ENCODE measurements at places on chromosomes 5 and 9.

GRCh38 chr9:79657891-79658290, 86.1 kb downstream of the TLE4 start:
- no peak for DNase-seq

- no peak for DNase-seq
These were observed 1.6 kb downstream of the TEX48 start for GRCh38 chr9:114680259-114681001.

DNA sequence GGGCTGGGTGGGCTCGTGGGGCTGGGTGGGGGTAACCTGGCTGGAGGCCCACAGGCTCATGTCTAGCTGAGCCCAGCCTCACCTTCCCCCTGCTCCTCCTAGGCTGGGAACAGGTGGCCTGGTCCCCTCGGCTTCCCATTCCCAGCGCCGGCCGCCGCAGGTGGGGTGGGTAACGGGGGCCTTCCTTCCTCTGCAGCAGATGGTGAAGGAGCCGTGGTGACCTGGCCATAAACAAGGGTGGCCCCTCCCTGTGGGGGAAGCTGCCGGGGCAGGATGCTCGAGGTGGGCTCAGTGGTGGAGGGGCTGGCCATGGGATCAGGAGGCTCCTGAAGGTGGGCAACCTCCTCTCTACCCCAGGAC, 41.0 kb upstream of the EGFL7 start:
- DNase-seq = no peak

DNA sequence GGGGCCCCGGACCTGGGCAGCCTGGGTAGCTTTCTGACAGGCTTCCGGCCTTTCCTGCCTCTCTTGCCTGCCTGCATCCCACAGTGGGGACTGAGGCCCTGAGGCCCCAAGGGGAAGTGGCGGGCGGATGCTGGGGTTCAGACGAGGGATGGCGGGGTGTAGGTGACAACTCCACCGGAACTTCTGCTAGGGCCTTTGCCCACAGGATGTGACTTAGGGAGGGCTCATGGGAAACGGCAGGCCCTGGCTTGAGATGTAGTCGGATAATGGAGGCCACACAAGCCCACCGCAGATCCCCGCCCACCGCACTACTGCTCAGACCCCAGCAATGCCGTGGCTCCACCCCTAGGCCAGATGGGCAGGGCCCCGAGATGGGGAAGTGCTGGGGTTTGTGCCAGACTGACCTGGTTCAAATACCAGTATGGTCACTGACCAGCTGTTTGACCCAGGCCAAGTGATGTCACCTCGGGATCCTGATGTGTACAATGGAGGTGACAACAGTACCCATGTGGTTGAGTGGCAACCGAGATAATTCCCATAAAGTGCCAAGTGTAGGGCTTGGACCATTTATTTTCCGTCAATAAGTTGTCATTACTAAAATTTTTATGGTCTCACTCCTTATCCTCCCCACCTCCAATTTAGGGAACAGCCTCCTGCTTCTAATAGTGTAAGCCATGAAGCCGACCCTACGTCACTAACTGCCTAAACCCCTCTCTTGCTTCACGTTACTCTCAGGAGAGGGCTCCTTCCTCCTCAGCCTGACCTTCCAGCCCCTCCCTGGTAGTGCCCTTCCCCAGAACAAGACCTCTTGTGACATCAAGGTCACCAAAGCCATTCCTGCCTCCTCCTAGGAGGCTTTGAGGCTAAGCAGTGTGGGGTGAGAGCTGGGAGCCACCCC, 2.5 kb upstream of the CDK9 start:
- DNase-seq = peak; percentile 87

DNA sequence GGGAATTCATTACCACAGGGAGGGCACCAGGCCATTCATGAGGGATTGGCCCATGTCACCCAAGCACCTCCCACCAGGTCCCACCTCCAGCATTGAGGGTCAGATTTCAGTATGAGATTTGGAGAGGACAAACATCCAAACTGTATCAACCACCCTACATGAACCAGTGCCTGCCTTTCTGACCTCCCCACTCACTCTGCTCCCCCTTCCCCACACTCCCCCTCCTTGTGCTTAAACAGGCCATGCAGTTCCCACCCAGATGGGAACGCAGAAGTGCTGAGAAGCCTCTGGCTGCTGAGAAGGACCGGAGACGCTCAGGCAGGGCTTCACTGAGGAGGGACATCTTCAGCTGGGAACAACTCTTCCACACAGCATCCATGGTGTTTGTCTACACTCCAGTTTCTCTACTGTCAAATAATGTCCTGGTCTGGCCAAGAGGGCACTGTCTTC, 30.0 kb upstream of the ADAMTS2 start:
- no peak for DNase-seq

DNA sequence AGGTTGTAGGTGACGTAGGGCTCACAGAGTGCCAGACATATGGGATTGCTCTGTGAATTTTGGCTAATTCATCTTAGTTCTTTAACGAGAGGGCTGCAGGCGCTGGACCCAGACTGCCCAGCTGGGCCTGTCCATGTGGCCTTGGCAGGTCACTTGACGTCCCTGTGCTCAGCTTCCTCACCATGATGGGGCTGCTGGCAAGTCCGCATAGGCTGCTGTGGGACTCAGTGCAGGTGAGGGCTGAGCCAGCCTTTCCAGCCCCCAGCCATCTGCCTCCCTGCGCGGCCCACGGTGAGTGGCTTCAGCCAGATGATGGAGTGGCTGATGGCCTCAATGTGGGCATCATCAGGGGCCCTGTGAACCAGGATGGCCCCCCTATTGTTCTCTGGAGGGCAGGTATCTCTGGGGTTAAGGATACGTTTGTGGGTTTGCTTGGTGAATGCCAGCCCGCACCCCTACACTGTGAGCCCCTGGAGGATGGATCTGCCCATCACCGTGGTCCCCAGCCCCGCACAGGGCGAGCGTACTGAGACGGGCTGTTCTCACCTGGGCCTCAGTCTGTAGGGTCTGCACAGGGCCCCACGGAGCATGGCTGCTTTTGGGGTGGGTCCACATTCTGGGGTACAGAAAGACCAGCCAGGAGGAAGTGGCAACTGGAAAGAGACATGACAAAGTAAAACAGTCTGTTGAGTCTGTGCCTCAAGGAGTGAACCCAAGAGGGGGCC, 3.7 kb downstream of the CARD19 start:
- no peak for DNase-seq

GRCh38 chr5:2680979-2681378, 70.5 kb downstream of the IRX2 start:
- DNase-seq = no peak

DNA sequence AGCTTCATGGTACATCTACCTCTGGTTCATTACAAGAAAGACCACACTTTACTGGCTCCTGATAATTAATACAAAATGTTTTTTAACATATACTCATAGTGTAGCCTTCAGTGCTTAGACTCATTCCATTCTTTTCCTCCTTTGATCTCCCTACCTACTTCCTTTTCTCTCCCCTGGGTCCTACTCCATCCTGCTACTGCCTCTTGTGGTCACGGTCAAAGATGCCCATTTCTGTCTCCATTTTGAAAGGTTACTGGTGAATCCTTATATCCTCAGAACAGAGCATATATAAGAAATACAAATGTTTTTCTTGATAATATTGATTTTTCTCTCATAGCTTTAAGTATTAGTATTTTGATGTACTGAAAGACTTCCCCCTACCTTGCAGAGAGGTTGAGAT, 375.9 kb downstream of the ARRDC3 start:
- no peak for DNase-seq

DNA sequence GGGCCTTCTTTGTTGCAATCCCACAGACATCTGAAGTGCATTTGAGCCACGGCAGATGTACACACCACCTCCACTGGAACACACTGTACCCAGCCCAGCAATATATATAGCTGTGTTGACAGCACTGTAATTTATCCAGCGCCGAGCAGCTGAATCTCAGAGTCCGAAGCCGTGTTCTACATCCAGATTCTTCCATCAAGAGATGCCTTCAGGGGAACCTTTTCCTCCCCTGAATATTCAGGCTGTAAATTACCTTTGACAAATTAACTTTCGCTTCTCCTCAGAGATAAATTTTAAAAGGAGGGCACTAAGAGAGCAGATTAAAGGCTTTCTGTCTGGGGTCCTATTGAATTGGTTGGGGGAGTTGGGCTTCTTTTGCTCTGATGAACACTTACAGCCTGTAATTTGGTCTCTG, 76.4 kb downstream of the ROR2 start:
- no peak for DNase-seq

DNA sequence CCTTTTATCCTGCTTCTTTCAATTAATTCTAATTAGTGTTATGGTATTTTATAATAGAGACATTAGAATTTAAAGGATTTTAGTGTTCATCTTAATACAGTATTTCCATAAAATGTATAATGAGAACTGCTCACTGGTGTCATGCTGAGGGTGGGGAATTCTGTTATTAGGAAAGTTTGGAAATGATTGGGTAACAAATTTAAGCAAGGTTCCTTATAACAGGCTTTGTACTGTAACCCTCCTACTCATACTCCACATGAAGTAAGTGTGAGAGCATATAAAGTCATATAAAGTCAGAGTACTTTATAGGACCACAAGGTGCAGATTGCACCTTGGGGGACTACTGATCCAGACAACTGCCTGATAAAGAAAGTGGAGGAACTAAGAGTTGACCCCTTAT, 42.2 kb downstream of the SV2C start:
- no peak for DNase-seq

DNA sequence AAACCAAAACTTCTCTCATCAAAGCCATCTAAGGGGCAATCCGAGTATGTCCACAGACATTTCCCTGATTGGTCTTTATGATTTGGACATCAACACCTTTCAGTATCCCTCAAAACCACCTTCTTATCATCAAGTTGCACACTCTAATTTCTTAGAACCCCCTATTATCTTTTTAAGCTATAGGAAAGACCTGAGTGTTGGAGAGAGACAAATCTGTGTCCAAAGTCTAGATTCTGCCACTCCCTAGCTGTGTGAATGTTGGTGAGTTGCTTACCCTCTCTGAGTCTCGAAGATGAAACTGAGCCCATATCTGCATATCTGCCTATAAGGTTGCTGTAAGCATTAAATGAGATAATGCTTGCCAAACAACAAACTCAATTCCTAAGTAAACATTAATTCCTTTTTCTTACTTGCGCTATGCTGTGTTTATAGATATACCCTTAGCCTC, 159.1 kb downstream of the DOCK8 start:
- DNase-seq = no peak

DNA sequence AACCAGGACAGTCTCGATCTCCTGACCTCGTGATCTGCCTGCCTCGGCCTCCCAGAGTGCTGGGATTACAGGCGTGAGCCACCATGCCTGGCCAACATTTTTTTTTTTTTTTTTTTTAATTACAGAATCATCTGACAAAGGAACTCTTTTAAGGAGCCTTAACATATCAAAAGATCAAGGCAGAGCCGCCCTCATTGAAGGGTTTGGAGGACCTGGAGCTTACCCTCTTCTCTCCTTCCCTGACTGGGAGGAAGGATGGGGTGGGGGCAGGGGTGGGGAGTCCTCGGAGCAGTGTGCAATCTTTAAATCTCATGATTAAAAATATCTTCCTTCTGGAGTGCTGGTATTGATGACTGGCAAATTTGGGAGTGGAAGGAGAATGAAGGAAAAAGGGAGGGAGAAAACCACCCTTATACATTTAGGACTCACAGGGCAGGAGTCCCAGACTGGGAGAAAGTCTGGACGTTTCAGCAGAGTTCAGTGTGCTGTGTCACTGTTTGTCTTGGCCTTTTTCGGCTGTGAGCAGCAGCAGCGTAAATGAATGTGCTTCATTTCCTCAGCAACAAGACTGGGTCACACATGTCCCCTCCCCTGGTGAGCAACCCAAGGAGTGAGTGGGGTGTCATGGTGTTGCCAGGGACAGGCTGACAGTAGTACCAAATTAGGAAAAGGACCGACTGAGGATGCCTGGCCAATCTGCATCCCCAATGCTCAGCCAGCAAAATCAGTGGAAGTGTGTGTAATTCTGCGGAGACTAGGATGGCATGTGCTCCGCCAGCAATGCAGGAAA, 115.3 kb upstream of the BNC2 start:
- DNase-seq = no peak

GRCh38 chr9:93114984-93115335, 18.9 kb downstream of the CARD19 start:
- DNase-seq = no peak

DNA sequence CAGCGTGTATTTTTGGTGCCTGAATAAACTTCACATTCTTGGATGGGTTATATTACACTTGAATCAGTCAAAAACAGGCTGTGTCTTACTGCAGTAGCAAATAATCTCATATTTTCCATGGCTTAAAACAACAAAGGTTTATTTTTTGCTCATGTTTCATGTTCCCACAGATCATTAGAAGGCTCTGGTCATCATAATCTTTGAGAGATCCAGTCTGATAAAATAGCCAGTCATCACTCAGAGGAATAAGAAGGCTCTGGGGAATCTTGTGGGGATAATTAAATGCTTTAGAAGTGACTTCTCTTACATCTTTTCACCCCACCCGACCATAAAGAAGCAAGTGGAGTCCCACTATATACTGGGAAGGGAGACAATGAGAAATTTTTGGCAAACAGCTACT, 417.7 kb downstream of the PSAT1 start:
- DNase-seq = no peak

DNA sequence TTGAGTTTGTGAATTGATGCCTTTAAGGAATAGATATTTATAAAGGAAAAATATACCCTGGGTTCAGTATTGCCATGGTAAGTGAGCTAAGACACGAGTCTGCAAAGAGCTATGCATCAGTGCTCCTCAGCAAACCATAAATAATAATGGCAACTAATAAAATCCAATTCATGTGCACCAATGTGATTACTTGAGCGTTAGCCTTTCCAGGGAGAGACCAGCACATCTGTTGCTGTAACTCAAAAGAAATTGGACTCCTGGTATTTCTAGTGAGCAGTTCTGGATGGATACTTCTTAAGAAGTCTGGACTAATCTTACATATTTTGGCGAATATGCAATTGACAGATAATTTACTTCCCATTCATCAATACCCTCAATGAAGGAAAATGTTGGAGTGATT, 373.3 kb downstream of the ARHGEF28 start:
- DNase-seq = no peak

- no peak for DNase-seq
These were observed 625.5 kb downstream of the CHSY3 start for GRCh38 chr5:130529511-130530485.

DNA sequence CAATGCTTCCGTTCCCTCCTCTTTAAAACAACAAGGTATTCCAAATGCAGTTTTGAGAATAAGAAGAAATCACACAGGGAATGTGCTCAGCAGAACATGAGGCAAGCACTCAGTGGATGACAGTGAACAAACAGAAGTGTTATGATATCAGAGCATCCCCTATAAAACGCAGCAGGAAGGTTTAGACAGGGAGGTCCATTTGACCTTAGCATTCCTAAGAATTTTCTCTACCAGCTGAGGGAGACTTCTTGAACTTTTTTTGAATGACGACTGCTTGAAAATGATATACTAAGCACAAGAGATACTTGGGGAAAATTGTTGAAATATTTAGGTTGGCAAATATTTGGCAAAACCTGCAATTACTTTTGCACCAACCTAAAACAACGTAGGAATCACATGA, 3.9 kb downstream of the AMACR start:
- no peak for DNase-seq

- peak; percentile 67 for DNase-seq
These were observed 293.9 kb downstream of the ZSWIM6 start for GRCh38 chr5:61625681-61626621.

GRCh38 chr5:98786191-98786853, 12.9 kb downstream of the RGMB start:
- DNase-seq = no peak

GRCh38 chr9:131177898-131178297, 52.5 kb downstream of the NUP214 start:
- no peak for DNase-seq
